ENCODE measurements at places on chromosomes 5 and 9.

- DNase-seq: no peak
Measured at GRCh38 chr5:204966-205670, 12.8 kb downstream of the CCDC127 start.

- DNase-seq: peak; percentile 64
Measured at GRCh38 chr9:113341712-113342410, 1.8 kb upstream of the WDR31 start.

- no peak for DNase-seq
Measured at GRCh38 chr5:129078660-129079059, 15.9 kb upstream of the ISOC1 start.

DNA sequence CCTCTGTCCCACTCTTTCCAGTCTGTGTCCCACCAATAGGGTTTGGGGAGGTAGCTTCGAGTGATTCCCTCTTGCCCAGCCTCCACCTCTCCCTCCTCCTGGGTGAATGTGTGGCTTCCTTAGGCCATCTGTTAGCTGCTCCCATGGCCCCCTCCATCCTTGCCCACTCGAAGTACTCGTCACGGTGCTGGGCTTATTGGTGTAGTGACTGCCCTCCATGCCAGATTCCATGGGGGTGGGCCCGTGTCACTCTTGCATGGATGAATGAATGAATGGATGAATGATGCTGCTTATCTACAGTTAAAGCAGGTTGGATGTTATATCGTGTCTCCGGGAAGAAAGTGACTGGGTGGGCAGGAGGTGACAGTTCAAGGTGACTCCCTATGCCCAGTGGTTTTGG is 19.1 kb downstream of the HMCN2 start:
- DNase-seq: no peak

GRCh38 chr9:116661037-116661954 is 25.8 kb upstream of the TRIM32 start:
- DNase-seq: peak; percentile 31

GRCh38 chr9:115169003-115169402 is 51.0 kb upstream of the TNC start:
- DNase-seq: no peak

Data from hematopoietic multipotent progenitor cell treated with erythropoietin and hydrocortisone succinate and interleukin-3 and kit ligand, for 17 days (in vitro differentiated cells).